Bladder microvascular endothelial cell (primary cell): ENCODE measurements at places on chromosomes 16 and 17. TPM values are rescaled to one million over a fixed set of nuclear protein-coding genes. Genes with fewer than 3 reads are reported as not detected.

Gene TRPV3
- not detected in 2 replicates for total RNA-seq

Gene CDYL2
- 15.7 and 38.6 TPM in 2 replicates for total RNA-seq

Gene SGSH
- 9.6 and 31.3 TPM in 2 replicates for total RNA-seq

Gene FBXW10B
- total RNA-seq = 0.32 and 3.2 TPM in 2 replicates

Gene PYDC1
- not detected in 2 replicates for total RNA-seq

Gene CXCL16
- 1.3 and 2.6 TPM in 2 replicates for total RNA-seq

Gene COX6A2
- not detected in 2 replicates for total RNA-seq

Gene RHBDL3
- under 0.01 and 0.06 TPM in 2 replicates for total RNA-seq

Gene CCL14
- total RNA-seq = 4.4 and 11.5 TPM in 2 replicates

Gene NOTUM
- total RNA-seq = 0.19 TPM in 1 of 2 replicates, not detected in the other

Gene TP53I13
- total RNA-seq = 25.9 and 30.8 TPM in 2 replicates

Gene STH
- not detected in 2 replicates for total RNA-seq

Gene P2RX1
- total RNA-seq = not detected in 2 replicates

Gene NARF
- total RNA-seq = 33.7 and 58.9 TPM in 2 replicates

Gene TNFRSF13B
- total RNA-seq = not detected in 2 replicates

Gene DNAH2
- under 0.01 and 0.49 TPM in 2 replicates for total RNA-seq

Gene PIRT
- not detected in 2 replicates for total RNA-seq

Gene ENPP7
- not detected in 2 replicates for total RNA-seq
